ENCODE measurements at places on chromosomes 12 and 14.

DNA sequence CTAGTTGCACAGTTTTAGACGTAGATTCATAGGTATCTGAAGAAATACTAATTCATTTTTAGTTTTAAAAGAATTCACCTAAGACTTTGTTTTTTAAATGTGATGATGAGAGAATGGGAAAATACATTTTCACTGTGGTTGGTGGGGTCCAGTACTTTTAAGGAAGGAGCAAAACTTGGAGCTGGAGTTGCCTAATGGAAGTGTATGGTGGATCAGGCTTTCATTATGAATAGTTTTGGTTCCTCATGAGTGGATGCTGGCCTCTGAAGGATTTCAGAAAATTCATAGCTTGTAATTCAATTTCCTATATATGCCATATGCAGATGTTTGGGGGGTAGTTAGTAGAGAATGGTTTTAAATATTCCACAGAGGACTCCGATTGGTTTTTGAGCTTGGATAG lies 27.1 kb downstream of the STK38L start:
- DNase-seq = no peak

GRCh38 chr12:64057706-64058105 lies 164.4 kb downstream of the KICS2 start:
- no peak for DNase-seq

- DNase-seq = no peak
Observed at GRCh38 chr12:88623777-88624548, 43.7 kb upstream of the KITLG start.

DNA sequence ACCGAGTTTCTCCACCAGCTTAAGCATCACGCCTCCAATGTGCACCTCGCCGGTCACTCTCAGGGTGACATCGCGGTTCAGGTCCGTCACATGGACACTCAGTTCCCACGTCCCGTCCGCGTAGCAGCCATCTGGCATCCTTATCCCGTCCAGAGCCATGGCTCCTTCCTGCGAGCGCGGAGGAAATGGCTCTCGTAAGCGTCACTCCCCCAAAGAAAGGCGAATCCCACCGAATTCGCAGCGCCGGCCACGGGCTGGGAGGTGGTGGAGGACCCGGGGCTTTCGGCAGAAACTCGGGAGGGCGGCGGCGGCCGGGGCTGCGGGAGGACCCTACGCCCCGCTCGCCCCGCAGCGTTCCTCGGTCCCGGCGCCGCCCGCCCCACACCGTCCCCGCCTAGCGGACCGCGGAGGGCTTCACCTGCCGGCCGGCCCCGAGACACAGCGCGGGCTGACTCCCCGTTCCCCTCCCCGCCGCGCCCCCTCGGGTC lies 396 bp downstream of the FERMT2 start:
- peak; percentile 17 for DNase-seq

DNA sequence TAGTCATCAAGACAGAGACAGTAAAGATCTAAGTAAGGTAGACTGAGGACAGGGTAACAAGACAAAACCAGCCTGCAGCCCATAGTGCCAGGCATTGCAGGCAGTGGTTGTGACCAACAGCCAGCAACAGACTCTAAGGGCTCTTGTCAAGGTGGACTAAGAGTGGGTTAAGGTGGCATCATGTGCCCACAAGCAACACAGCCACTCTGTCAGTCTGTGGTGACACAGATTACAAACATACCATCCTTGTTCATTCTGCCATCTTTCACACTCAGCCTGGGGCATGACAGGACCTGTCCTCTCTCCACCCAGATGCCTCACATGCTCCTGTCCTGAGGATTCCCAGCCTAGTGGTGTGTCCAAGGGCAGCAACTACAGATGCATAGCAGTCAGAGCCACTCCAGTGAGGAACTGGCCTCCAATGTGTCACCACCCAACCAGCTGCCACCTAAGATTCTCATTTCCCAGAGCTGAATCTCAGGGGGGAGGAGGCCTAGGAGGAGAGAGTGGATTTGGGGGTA lies 28.3 kb downstream of the VDR start:
- no peak for DNase-seq

GRCh38 chr14:105884808-105885281 lies 358.5 kb downstream of the TMEM121 start:
- no peak for DNase-seq

DNA sequence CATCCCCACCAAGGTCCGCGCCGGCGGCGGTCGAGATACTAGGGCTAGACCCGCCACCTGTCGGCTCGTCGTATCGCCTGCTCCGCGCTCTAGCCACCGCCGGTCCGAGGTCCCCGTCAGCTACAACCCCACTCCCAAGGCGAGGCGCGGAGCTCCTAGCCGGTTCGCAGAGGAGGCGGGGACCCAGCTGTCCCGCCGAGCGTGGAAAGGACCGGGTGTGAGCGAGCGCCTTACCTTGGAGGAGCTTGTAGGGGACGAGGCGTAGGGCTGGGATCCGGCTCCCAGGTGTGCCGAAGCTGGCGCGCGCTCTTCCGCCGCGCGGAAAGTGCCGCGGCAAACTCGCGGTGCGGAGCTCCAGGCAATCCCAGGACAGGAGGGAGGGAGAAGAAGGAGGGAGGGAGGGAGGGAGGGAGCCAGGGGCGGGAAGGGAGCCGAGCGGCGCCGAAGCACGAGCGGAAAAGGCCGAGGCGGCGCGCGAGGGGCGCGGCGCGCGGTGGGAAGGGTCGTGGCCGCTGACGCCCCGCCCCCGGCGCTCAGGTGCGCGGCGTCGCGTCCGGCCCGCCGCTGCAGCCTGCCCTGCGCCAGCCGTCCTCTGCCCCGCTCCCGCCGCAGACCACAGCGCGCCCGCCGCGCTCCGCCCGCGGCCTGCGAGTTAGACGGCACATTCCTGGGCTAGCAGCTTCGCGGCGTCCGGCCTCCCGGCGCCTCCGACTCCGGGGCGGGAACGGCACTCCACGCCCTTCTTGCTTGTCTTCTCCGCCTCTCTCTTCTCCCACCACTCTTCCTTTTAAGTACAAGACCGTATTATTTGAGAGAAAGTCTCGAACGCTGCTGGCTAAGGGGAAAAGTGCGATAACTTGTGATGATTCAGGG lies at the start of gene PAWR:
PAWR (minus strand) TSS at position 327 of the 873 bp plus-strand sequence. CDS start 720 bp downstream, outside the sequence.
- no peak for DNase-seq

DNA sequence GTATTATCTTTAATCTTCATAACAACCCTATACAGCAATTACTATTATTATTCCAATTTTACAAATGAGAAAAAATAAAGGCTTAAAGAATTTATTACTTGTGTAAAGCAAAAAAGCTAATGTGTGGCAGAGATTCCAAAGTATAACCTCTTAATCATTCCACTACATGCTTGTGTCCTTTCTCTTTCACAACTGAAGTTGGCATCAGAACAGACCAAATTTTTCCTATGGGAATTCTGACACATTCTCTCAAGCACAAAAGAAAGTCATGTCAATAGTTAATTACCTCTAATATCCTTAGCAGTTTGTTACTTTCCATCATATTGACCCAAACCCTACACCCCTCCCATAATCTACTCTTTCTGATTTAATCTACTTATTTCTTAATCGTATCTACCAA lies 86.7 kb downstream of the BCL2L14 start:
- DNase-seq = no peak

DNA sequence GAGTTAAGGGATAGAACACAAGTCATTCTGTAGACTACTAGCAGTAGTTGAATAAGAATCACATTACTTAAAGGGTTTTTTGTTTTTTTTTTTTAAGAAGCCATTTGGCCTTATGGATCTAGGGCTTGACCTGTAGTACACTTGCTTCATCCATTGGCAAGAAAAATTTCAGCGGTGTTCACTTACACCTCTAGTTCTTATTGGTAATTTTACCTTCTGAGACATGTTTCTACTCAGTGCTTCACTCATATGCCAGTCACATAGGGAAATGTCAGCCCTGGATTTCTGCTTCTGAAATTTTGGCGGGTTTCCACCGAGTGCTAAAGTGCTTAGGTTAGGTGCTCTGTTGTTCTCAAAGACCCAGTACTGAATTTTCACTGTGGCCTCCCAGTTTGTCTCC lies 72.9 kb downstream of the FRMD6 start:
- DNase-seq = no peak

DNA sequence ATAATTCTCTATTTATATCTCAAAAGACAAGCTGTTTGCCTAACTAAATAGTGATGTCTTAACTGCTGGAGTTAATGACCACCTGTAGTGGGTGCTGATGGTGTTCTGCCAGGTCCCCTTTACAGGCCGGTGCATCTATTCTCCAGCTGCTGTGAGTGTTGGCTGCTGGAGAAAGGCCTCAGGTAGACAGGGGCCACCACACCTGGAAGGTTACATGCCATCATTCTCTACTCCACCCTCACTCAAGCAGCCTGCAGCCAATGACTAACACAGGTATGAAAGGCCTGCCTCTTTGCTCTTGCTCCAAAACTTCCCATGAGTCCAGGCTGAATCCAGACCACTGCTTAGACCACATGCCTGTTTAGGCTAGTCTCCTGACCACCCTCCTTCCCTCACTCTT lies 73.9 kb downstream of the RPS6KA5 start:
- DNase-seq = no peak

DNA sequence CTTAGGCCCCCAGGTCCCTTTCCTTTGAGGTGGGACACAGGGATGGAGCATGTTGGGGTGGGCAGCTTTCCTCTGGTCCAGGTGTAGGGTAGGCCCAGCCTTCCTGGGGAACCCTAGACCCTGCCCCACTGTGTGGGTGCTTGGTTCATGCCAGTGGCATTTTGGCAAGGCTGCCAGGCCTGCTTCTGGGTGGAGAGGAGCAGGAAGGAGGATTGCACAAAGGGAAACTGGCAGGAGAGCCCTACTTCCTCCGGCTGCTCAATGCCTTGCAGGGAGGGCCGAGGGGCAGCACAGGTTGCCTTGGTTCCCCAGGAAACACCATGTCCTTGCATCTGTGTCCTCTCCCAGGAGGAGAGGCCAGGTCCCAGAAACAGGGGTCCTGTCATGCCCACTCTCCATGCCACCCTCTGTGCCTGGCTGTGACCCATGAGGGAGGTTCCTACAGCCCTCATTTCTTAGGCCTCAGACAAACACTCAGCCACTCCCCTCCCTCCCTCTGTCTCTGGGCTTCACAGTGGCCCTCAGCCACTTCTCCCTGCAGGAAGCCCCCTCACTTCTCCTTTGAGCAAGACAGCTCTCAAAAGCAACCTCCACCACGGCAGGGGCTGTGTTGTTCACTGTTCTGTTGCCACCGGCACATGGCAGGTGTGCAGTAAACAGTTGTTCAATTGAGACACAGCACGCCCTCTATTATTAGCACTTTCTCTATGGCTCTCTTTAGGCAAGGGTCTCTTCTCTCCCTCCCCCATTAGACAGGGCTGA lies 6.8 kb upstream of the KRT80 start:
- DNase-seq = no peak

- DNase-seq = no peak
Observed at GRCh38 chr12:50072198-50072907, 12.8 kb upstream of the SMARCD1 start.

DNA sequence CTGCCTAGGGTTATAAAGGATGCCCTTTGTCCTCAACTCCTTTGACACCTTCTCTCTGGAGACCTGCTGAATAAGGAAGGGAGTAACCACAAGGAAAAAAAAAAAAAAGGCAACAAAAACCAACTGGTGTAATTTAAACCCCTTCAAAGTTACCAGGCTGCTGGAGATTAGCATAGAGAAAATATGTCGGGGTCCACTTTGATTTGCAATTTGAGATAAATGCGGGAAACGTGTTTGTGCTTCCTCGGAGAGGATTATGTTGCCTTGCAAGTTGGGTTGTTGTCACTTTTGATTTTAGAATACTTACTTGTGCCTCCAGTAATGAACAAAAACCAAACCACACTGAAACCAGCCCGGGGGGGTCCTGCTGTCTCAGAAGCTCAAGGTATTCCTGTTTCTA lies 200.2 kb upstream of the MYL2 start:
- no peak for DNase-seq

- peak; percentile 81 for DNase-seq
Observed at GRCh38 chr12:122951979-122952892, 14.0 kb downstream of the ABCB9 start.

DNA sequence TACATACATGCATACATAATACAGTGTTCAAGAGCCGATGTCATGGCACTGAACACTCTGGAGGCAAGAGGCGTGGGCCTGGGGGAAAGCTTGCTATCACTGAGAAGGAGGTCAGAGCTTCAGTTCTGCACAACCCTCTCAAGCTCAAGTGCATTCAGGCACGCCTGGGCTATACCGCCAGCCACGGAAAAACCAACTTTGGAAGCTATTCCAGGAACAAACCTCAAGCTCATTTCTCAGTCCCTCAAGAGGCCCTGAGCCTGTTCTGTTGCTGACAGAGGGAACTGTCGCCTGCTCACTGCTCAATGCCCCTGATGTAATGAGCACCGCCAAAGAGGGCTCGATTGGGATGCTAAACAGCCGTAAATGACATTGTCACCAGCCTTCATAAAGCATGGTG lies 9.2 kb downstream of the NOS1 start:
- no peak for DNase-seq

DNA sequence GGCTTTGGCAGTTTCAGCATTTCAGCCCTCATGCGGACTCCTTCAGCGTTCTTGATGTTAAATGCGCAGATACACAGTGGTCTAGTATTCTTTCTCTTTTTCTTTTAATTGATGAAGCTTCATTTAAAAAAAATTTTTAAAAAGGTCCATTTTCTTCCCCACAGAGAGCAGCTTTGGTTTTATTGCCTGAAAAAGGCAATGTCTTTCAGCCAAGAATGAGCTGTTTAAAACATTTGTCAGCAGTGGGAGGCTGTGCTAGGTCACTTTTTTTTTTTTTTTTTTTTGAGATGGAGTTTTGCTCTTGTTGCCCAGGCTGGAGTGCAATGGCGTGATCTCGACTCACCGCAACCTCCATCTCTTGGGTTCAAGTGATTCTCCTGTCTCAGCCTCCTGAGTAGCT lies 13.5 kb downstream of the KMT5A start:
- no peak for DNase-seq

- DNase-seq = no peak
Observed at GRCh38 chr14:26026384-26026783, 571.4 kb downstream of the NOVA1 start.

DNA sequence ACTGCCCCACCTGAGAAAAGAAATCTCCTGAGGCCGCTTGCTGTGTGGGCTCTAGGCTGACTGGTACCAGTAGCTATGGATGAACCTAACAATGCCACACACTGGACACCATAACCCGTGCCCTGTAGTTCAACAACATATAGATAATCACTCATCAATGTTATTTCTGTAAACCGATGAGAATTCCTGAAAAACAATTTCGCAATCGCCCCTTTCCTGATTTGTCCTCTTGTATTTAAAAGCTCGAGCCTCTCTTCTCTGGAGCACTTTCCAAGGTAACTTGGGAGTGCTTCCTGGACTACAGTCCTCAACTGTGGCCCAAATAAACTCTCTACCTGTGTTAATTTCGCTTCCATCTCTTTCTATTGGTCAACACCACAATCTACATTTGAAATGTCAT lies 26.1 kb upstream of the PPP2R5C start:
- DNase-seq = no peak

GRCh38 chr12:28034271-28034670 lies 61.7 kb upstream of the PTHLH start:
- no peak for DNase-seq

GRCh38 chr14:36771028-36771640 lies 109.5 kb downstream of the PAX9 start:
- DNase-seq = no peak

- DNase-seq = no peak
Observed at GRCh38 chr12:81327425-81327824, 249.5 kb downstream of the ACSS3 start.

GRCh38 chr14:22689199-22689598 lies 45.0 kb upstream of the OR6J1 start:
- no peak for DNase-seq

- DNase-seq = peak; percentile 54
Observed at GRCh38 chr12:117063162-117063911, 35.9 kb downstream of the TESC start.

GRCh38 chr12:75816897-75817296 lies 214.7 kb downstream of the PHLDA1 start:
- no peak for DNase-seq

Measured in CD8-positive, alpha-beta memory T cell (primary cell).